ENCODE measurements at places on chromosomes 3 and 15. TPM values are rescaled to one million over a fixed set of nuclear protein-coding genes. Genes with fewer than 3 reads are reported as not detected.

Gene UROC1
- not detected for total RNA-seq

Gene GRM2
- total RNA-seq = 0.12 TPM

Gene AQP9
- 0.23 TPM for total RNA-seq

Gene LRRC31
- total RNA-seq = not detected

Gene PP2D1
- not detected for total RNA-seq

Gene MEIS2
- total RNA-seq = 57.7 TPM

Gene FAIM
- 4.1 TPM for total RNA-seq

Gene ICE2
- 44.0 TPM for total RNA-seq

Gene ROPN1B
- not detected for total RNA-seq

Gene GNB5
- 24.4 TPM for total RNA-seq

Gene ADAMTSL3
- total RNA-seq = 0.75 TPM

Gene DNAH1
- 1.7 TPM for total RNA-seq

Gene WDR93
- not detected for total RNA-seq

Gene TPRA1
- 35.0 TPM for total RNA-seq

Gene CLDN18
- not detected for total RNA-seq
